ENCODE measurements at places on chromosomes 4 and X. TPM values are rescaled to one million over a fixed set of nuclear protein-coding genes. Genes with fewer than 3 reads are reported as not detected.
A peak's percentile ranks its signal among the peaks of the same experiment; 100 is the strongest.

DNA sequence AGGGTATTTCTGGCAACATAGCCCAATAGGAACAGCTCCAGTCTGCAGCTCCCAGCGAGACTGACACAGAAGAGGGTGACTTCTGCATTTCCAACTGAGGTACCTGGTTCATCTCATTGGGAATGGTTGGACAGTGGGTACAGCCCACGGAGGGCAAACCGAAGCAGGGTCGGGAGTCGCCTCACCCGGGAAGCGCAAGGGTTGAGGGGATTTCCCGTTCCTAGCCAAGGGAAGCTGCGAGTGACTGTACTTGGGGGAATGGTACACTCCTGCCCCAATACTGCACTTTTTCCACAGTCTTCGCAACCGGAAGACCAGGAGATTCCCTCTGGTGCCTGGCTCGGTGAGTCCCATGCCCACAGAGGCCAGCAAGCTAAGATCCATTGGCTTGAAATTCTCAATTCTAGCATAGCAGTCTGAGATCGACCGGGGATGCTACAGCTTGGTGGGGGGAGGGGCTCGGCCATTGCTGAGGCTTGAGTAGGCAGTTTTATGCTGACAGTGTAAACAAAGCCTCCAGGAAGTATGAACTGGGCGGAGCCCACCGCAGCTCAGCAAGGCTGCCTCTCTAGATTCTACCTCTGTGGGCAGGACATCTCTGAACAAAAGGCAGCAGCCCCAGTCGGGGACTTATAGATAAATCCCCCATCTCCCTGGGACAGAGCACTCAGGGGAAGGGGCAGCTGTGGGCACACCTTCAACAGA is 14.0 kb upstream of the ADAD1 start:
- DNase-seq, result no peak

- DNase-seq, result peak; percentile 7
These were observed 473.7 kb upstream of the RPS6KA3 start for GRCh38 chrX:20740443-20740842.

GRCh38 chr4:174358410-174358809 is 74.7 kb downstream of the CEP44 start:
- no peak for DNase-seq

- no peak for DNase-seq
These were observed 32.9 kb downstream of the SLC2A9 start for GRCh38 chr4:9988363-9988749.

DNA sequence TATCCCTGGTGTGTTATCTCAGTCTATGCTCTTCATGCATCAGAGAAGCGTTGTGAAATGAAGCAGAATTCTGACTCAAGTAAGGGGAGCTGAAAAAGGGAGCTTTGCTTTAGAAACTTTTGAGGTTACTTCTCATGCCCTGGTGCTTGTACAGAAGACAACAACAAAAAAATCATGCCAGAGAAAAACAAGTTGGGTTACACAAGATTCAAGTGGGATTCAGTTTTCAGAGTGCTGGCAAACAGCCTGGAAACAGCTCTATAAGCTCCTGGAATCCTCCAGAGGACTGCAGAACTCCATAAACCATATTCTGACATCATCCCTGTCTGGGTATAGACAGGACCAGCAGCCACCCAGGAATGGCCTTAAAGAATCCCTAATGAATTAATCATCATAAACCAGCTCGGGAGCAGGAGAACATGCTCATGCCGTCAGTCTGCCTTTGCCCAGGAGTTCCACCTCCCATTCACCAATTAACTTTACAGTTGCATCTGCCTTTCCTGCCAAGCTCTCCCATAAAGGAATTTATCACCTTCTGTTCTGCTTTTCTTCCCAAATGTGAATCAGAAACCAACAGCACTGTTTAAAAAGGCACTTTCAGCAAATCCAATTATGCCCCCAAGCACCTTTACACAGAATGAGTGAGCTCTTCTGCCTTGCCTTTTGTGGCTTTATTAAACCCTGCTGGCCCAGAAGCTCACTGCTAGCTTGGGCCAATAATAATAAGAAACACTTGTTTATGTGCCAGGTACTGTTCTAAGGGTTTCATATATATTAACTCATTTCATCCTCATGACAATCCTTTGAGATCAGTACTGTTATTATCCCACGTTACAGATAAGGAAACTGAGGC is 54.5 kb upstream of the FBXW7 start:
- peak; percentile 2 for DNase-seq

DNA sequence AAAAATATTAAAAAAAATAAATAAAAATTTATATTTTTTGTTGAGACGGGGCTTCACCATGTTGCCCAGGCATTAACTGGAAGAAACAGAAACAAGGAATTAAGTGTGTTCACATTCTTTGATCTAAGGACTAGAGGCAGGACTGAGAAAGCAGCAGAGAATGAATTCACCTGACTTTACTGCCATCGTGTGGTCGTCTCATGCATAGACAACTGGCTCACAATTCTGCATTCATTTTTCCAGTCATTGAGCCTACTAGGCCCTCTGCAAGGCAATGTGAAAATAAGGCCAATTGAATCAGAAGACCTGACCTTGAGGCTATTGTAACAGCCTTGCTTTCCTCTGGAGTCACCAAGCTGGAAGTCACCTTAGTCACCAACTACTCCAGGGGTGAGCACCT is 37.4 kb downstream of the LHFPL1 start:
- DNase-seq, result peak; percentile 71

DNA sequence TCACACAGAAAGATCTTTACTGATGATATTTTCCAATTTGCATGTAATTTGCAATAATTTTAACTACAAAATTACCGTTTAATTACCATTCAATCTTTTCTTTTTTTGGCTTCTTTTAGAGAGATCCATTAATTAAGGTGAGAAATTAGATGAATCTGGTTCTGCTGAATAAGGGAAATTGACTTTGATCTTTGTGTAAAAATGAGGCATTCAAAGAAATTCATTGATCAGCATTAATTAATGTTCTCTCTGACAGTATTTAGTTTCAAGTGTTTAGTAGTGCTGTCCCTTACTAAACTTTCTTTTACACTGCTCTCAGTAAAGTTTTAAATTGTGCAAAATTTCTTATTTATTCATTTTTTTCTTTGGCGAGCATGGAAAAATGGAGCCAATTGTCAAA is 97.2 kb upstream of the KCTD8 start:
- DNase-seq, result no peak

DNA sequence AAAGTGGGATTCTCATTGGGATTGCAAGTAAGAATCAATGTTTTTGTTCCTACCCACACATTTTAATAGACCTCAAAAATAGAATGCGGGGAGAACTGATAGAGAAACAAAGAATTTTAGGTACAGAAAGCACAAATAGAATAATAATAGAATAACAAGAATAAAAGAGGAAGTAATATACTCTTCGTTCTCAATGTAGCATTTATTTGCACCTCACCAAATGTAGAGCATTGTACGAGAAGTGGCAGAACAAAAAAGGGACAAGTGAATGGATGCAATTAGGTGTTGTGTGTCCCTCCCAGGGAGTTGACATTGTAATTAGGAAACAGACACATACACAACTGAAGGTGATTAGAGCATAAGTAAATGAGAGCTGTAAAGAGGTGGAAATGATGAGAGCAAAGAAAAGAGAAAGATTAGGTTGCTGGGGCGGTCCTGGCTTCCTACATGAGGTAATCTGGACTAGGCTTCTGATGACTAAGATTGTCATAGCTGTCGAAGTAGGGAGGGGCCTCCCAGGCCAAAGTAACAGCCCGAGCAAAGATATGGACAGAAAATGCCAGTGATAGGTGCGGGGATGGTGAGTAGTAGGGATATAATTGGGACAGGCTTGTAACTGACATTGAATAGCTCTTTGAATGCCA is 10.4 kb downstream of the RAB9A start:
- DNase-seq, result no peak

DNA sequence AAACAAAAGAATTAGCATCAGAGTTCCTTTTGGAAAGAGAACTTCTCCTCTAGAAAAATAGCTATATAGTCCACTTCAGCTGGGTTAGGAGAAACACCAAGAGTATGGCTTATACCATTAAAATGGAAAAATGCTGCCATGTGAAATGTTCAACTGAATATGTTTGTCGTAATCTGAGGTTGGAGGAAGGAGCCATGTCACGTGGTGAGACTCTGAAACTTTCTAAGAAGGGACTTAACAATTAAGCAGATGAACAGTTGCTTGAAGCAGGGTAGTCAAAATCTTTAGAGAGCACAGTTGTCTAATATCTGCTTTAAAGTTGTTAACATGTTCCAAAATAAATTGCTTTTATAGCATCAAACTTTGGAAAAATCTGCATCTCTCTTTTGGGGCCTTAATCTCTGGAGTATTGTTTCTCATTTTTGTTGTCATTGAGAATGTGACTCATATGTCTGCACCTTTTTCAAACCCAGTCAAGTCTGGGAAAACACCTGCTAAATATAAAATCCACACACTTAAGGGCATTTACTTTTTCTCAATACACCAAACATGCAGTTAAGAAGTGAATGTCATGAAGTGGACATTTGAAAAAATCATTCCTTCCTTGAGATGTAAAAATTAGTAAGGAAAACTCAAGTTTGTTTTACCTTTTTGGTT is 168.8 kb upstream of the PDE5A start:
- DNase-seq, result no peak

GRCh38 chr4:80165855-80166254 is 31.4 kb upstream of the PRDM8 start:
- no peak for DNase-seq

GRCh38 chrX:56029691-56030090 is 202.5 kb upstream of the KLF8 start:
- no peak for DNase-seq

GRCh38 chrX:23699636-23700194 is 32.4 kb downstream of the PRDX4 start:
- no peak for DNase-seq

DNA sequence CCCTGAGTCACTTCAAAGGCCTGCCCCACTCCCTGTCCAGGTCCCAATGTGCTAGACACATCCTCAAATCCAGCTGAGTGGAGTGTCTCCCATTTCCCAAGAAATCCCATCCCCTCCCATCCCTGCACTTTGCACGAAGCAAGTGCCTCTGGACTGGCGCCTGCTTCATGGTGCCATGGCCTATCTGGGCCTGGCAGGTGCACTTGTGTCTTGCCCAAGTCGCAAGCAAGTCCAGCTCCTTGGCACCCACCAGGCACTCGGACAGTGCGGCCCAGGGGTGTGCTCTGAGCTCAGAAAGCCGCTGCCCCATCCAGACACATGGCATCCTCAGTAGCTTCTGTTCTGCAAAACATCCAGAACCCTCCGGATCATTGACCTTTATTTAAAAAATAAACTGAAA is 97.4 kb downstream of the DCTD start:
- no peak for DNase-seq

GRCh38 chr4:143406523-143406922 is 69.8 kb downstream of the GAB1 start:
- peak; percentile 17 for DNase-seq

GRCh38 chr4:157121401-157121800 is 45.5 kb downstream of the GLRB start:
- no peak for DNase-seq

- no peak for DNase-seq
These were observed 50.0 kb downstream of the SLC39A8 start for GRCh38 chr4:102295153-102295862.

GRCh38 chrX:5998456-5998855 is 230.2 kb downstream of the NLGN4X start:
- no peak for DNase-seq

GRCh38 chr4:26083987-26084386 is 170.0 kb downstream of the SMIM20 start:
- DNase-seq, result no peak

PRR32 gene
- total RNA-seq, result not detected

CASP3 gene
- 33.1 TPM for total RNA-seq

PHKA2 gene
- 4.3 TPM for total RNA-seq

GATA1 gene
- total RNA-seq, result not detected

MTTP gene
- total RNA-seq, result 0.37 TPM

MAGEA1 gene
- 2.2 TPM for total RNA-seq

ASB5 gene
- 5.2 TPM for total RNA-seq

UCP1 gene
- not detected for total RNA-seq
